ENCODE measurements at places on chromosomes 2 and 18. TPM values are rescaled to one million over a fixed set of nuclear protein-coding genes. Genes with fewer than 3 reads are reported as not detected.

GRCh38 chr2:234446404-234447076 is 50.3 kb downstream of the ARL4C start:
- peak overlapping the region; percentile 65 for H3K27ac ChIP-seq
- no peaks in the 10 kb centered on the region for H3K27me3 ChIP-seq
- H3K4me3 ChIP-seq, result no peak overlapping the region
- no peak for DNase-seq

- H3K36me3 ChIP-seq, result no peaks in the 10 kb centered on the region
- no peak for DNase-seq
- no peaks in the 10 kb centered on the region for H3K27me3 ChIP-seq
- H3K27ac ChIP-seq, result peak overlapping the region; percentile 93
Measured at GRCh38 chr2:66688951-66689350, 254.0 kb downstream of the MEIS1 start.

DNA sequence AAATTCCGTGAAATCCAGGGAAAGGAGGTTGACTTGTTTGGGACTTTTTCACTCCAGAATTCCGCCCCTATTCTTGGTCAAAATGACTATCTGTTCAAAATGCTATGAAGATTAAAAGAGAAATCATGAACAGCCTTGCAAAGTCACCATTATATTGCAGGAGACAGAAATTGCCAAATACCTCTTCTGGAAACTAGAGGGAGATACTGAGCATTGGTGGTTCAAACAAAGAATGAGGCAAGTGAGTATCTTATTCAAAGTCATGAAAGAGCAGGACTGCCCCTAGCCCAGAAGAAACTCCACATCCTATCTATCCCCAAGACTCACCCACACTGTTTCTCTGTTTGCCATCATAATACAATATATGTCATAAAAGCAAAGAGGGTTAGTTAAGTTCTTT is 862.3 kb upstream of the POU3F3 start:
- peaks cover 10% of the 10 kb centered on the region for H3K27me3 ChIP-seq
- H3K27ac ChIP-seq, result no peak overlapping the region
- H3K4me3 ChIP-seq, result no peak overlapping the region
- no peak for DNase-seq
- no peaks in the 10 kb centered on the region for H3K36me3 ChIP-seq

The C2orf66 gene
- total RNA-seq, result 0.18 TPM

- H3K4me1 ChIP-seq, result no peaks in the 10 kb centered on the region
- no peak overlapping the region for H3K4me3 ChIP-seq
- DNase-seq, result no peak
- peaks cover 1% of the 10 kb centered on the region for H3K27me3 ChIP-seq
- no peaks in the 10 kb centered on the region for H3K36me3 ChIP-seq
Measured at GRCh38 chr18:52415131-52415530, 75.1 kb downstream of the DCC start.

DNA sequence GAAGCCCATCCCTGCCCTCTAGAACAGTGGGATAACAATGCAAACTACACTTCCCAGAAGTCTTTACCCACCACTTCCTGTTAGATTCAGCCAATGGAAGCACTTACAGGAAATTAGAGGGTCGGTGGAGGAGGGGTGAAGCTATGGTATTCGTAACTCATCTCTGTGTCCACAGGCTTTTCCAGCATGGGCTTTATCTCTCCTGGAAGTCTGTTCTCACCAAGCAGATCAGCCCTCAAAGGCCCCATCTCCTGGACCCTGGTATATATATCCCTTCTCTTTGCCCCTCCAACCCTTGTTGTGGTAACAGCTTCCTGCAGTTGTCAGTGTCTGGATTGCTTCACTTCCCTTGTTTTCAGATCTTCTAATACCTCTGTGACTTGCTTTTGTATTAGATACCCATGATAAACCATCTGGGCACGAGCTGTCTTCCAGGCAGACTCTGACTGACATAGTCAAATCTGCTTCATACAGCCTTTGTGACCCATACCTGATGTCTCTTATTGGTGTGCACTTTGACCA is 475.0 kb upstream of the POU3F3 start:
- H3K27ac ChIP-seq, result peak overlapping the region; percentile 70
- H3K4me1 ChIP-seq, result peaks cover 6% of the 10 kb centered on the region
- peaks cover 28% of the 10 kb centered on the region for H3K27me3 ChIP-seq
- DNase-seq, result no peak

DNA sequence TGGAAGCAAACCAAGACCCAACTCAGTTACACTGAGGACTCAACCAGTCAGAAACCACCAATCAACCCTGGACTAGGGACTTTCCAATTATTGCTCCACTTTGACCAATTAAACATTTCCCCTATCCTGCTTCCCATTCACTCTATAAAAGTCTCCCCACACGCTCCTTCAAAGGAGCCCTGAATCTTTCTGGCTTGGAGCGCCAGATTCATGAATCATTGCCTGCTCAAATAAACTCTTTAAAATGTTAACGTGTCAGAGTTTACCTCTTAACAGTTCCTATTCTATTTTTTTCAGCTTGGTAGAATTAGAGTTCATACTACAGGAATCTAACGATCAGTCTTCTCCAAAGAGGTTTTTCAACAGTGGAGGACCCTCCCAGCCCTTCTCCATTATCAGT is 20.7 kb upstream of the SULT1C2 start:
- H3K4me3 ChIP-seq, result no peak overlapping the region
- no peaks in the 10 kb centered on the region for H3K4me1 ChIP-seq
- peaks cover 9% of the 10 kb centered on the region for H3K27me3 ChIP-seq
- H3K36me3 ChIP-seq, result no peaks in the 10 kb centered on the region
- no peak for DNase-seq

DNA sequence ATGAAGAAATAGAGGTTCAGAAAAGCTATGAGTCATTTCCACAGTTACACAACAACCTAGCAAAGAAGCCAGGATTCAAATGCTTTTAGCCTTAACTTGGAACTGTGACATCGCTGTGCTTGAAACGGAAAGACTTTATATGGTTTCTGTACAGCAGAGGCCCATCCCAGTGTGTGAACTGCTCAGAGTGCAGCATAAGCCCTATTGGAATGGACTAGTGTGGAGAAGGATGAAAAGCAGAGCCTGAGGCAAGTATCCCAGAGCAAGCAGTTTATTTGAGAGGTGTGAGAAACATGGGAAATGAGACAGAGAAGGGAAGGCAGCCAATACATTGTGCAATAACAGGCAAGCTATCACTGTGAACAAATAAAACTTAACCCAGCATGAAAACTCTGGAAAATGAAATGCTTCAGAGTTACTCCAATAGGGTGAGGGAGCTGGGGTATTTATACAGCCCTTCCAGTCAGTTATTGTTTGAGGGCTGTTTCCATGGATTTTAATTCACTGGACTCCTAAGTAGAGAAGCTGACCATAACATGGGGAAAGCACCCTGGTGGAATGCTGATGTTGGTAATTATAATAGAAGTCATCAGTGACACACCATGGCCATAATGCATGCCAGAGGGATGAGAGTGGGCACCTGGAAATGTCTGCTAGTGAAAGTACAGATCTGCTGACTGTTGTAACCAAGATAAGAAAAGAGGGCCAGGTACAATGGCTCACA is 254.0 kb upstream of the POU3F3 start:
- H3K36me3 ChIP-seq, result no peaks in the 10 kb centered on the region
- H3K4me1 ChIP-seq, result no peaks in the 10 kb centered on the region
- H3K27me3 ChIP-seq, result no peaks in the 10 kb centered on the region
- H3K27ac ChIP-seq, result no peak overlapping the region

The CYP1B1 gene
- total RNA-seq, result 55.6 TPM

GRCh38 chr18:7561909-7562460 is 5.1 kb upstream of the PTPRM start:
- H3K4me3 ChIP-seq, result no peak overlapping the region
- no peak for DNase-seq
- peak overlapping the region; percentile 55 for H3K27ac ChIP-seq
- peaks cover 6% of the 10 kb centered on the region for H3K27me3 ChIP-seq

The LYPD6 gene
- 16.2 TPM for total RNA-seq

DNA sequence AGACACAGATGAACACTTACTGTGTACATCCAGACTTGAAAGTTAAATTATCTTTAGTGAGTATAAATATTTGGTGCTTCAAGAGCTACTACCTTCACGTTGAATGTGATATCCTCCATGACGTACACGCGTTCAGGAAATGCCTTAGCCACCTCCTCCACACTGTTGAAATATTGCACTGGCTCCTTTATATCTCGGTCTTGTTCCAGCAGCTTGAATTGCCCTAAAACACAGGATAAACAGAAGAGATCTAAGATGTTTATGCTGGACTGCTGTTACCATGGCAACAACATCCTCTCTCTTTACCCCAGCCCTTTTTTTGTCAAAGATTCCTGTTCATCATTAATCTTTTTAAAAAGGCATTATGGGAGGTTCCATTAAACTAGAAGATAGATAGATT is 120.3 kb downstream of the MEP1B start:
- H3K4me1 ChIP-seq, result peaks cover 4% of the 10 kb centered on the region
- H3K36me3 ChIP-seq, result no peaks in the 10 kb centered on the region
- no peak overlapping the region for H3K4me3 ChIP-seq
- DNase-seq, result no peak
- H3K27me3 ChIP-seq, result no peaks in the 10 kb centered on the region

GRCh38 chr2:46167924-46168323 is 129.3 kb upstream of the EPAS1 start:
- no peak overlapping the region for H3K4me3 ChIP-seq
- peaks cover 45% of the 10 kb centered on the region for H3K4me1 ChIP-seq
- H3K27me3 ChIP-seq, result no peaks in the 10 kb centered on the region
- no peak overlapping the region for H3K27ac ChIP-seq
- H3K36me3 ChIP-seq, result no peaks in the 10 kb centered on the region

The BOLL gene
- total RNA-seq, result not detected

DNA sequence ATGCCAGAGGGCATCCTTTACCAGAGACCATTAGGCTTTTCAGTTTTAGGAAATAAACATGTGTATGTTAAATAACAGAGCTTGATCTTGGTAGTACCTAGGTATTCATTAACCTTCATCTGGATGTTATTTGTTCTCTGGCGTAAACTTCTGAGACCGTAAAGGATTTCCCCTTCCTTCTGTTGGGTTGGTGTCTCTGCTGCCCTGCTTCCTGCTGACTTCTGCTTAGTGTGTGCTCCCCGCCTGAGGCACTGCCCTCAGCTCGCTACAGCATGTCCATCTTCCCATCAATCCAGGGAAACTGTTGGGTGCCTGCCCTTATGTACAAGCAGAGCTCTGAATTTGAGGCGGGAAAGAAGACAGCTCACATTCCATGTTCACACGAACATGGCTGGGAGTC is 177.9 kb downstream of the TPGS2 start:
- H3K4me3 ChIP-seq, result no peak overlapping the region
- DNase-seq, result no peak
- no peaks in the 10 kb centered on the region for H3K27me3 ChIP-seq
- no peaks in the 10 kb centered on the region for H3K4me1 ChIP-seq
- H3K36me3 ChIP-seq, result no peaks in the 10 kb centered on the region

DNA sequence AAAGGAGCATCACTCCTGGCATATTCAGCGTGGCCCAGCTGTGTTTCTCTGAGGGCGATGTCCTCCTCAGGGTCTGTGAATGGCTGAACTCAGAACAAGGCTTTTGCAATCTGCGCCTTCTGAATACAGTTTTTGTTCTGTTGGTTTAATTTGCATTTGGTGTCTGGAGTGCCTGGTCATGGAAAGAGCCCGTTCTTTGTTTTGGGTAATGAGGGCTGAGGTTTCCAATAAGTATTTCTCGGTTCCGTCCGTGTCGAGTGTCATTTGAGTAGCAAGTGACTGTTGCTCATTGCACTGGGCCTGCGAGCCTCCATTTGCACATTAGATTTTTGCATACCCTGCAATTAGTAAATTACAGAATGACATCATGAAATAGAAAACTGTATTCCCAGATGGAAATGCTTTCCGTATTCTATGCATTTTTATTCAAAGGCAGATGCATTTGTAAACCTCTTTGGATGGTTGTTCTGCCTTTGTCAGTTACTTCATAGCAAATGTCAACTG is 57.3 kb downstream of the NEDD4L start:
- peak overlapping the region; percentile 52 for H3K27ac ChIP-seq
- H3K4me1 ChIP-seq, result peaks cover 78% of the 10 kb centered on the region
- H3K36me3 ChIP-seq, result peaks cover 3% of the 10 kb centered on the region
- no peak overlapping the region for H3K4me3 ChIP-seq
- DNase-seq, result no peak
- H3K27me3 ChIP-seq, result no peaks in the 10 kb centered on the region

The CYS1 gene
- total RNA-seq, result 1.4 TPM

The FLACC1 gene
- 1.1 TPM for total RNA-seq

- H3K27ac ChIP-seq, result no peak overlapping the region
- H3K27me3 ChIP-seq, result no peaks in the 10 kb centered on the region
- DNase-seq, result no peak
- H3K4me3 ChIP-seq, result no peak overlapping the region
- no peaks in the 10 kb centered on the region for H3K36me3 ChIP-seq
- H3K4me1 ChIP-seq, result no peaks in the 10 kb centered on the region
Measured at GRCh38 chr2:228917220-228917619, 353.9 kb downstream of the PID1 start.

GRCh38 chr18:37711766-37712505 is 146.3 kb upstream of the CELF4 start:
- H3K27me3 ChIP-seq, result peaks cover 2% of the 10 kb centered on the region
- no peak overlapping the region for H3K27ac ChIP-seq
- no peak overlapping the region for H3K4me3 ChIP-seq
- no peaks in the 10 kb centered on the region for H3K36me3 ChIP-seq
- H3K4me1 ChIP-seq, result no peaks in the 10 kb centered on the region

GRCh38 chr2:8851811-8852560 is 14.6 kb upstream of the KIDINS220 start:
- DNase-seq, result no peak
- H3K36me3 ChIP-seq, result no peaks in the 10 kb centered on the region
- peaks cover 25% of the 10 kb centered on the region for H3K4me1 ChIP-seq
- no peak overlapping the region for H3K4me3 ChIP-seq
- no peak overlapping the region for H3K27ac ChIP-seq
- no peaks in the 10 kb centered on the region for H3K27me3 ChIP-seq

GRCh38 chr2:220070349-220070748 is 442.9 kb downstream of the SLC4A3 start:
- H3K4me1 ChIP-seq, result peaks cover 13% of the 10 kb centered on the region
- no peak overlapping the region for H3K4me3 ChIP-seq
- H3K36me3 ChIP-seq, result no peaks in the 10 kb centered on the region
- peaks cover 21% of the 10 kb centered on the region for H3K27me3 ChIP-seq
- no peak for DNase-seq
- no peak overlapping the region for H3K27ac ChIP-seq

- H3K27ac ChIP-seq, result no peak overlapping the region
- DNase-seq, result no peak
- no peaks in the 10 kb centered on the region for H3K36me3 ChIP-seq
- no peak overlapping the region for H3K4me3 ChIP-seq
Measured at GRCh38 chr18:9330419-9330818, 4.2 kb upstream of the TWSG1 start.

DNA sequence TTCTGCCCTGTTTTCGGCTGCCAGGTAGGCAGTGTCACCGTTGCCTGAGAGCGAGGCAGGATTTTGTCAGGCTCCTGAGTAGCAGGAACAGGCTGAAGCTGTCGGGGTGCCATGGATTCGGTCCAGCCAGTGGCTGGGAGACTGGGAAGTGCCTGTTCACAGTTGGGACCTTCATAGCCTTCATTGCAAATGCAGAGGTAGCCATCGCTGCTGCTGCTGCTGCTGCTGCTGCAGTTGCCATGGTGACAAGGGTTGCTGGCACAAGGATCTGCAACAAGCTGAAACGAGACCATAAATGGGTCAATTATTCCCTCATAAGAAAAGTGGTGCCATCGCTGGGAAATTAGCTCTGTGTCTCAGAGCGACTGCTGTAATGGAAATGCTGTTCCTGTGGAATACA is 122.7 kb downstream of the DNER start:
- H3K27me3 ChIP-seq, result peaks cover 24% of the 10 kb centered on the region
- H3K27ac ChIP-seq, result no peak overlapping the region
- H3K4me1 ChIP-seq, result peaks cover 4% of the 10 kb centered on the region
- DNase-seq, result no peak
- no peak overlapping the region for H3K4me3 ChIP-seq

- H3K27ac ChIP-seq, result no peak overlapping the region
- H3K4me1 ChIP-seq, result peaks cover 6% of the 10 kb centered on the region
- H3K36me3 ChIP-seq, result no peaks in the 10 kb centered on the region
- DNase-seq, result no peak
- no peaks in the 10 kb centered on the region for H3K27me3 ChIP-seq
- H3K4me3 ChIP-seq, result no peak overlapping the region
Measured at GRCh38 chr2:148300544-148300943, 279.7 kb downstream of the MBD5 start.
